ENCODE measurements at places on chromosomes 1 and 21. TPM values are rescaled to one million over a fixed set of nuclear protein-coding genes. Genes with fewer than 3 reads are reported as not detected.

DNA sequence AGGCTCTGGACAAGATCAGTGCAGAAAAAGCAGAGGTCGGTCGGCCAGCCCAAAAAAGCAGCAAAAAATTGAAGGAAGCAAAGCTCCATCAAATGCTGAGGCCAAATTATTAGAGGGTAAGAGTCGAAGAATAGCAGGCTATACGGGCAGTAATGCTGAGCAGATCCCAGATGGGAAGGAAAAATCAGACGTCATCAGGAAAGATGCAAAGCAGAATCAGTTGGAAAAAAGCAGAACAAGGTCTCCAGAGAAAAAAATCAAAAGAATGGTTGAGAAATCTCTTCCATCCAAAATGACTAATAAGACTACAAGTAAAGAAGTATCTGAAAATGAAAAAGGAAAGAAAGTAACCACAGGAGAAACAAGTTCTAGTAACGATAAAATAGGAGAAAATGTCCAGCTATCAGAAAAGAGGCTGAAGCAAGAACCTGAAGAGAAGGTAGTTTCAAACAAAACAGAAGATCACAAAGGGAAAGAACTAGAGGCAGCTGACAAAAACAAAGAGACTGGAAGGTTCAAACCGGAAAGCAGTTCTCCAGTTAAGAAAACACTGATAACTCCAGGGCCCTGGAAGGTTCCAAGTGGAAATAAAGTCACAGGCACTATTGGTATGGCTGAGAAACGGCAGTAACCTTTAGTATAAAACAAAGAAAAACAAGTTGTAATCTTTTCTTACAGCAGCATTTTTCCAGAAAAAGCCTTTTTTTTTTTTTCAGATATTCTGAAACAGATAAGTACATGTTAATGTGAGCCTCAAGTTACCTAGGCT is 75.7 kb downstream of the PHTF1 start:
- no peak for DNase-seq

GRCh38 chr1:57381426-57381825 is 42.4 kb downstream of the DAB1 start:
- DNase-seq = no peak

DNA sequence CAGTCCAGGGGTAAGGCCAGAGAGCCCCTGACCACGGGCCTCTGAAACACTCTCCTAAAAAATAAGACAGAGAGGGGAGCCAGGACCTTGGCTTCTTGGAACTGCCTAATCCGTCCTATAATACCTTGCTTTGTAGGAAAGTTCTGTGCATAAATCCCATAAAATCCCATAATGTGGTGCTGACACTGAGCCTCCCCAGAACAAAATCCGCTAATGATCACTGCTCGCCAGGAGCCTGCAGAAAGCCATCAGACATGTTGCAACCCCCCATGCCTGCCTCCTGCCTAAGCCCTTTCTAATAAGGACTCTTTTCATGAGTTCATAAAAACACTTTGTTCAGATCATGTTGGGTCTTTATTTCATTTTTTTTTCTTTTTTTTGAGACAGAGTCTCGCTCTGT is 9.3 kb upstream of the DHRS3 start:
- no peak for DNase-seq

DNA sequence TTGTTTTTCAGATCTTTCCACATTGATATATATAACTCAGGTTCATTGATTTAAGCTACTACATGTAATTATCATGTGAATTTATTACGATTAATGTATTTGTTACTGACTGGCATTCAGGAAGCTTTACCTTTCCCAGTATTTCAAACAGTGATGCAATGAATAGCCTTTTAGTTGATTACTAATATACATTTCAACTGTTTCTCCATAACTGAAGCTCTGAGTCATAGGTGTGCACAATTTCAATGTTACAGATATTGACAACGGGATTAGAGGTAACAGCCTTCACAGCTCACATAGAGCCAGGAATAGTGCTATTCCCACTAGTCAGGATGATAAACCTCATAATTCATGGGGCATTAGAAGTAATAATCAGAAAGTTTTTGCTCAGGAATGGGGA is 25.1 kb downstream of the RAVER2 start:
- DNase-seq = peak; percentile 65

DNA sequence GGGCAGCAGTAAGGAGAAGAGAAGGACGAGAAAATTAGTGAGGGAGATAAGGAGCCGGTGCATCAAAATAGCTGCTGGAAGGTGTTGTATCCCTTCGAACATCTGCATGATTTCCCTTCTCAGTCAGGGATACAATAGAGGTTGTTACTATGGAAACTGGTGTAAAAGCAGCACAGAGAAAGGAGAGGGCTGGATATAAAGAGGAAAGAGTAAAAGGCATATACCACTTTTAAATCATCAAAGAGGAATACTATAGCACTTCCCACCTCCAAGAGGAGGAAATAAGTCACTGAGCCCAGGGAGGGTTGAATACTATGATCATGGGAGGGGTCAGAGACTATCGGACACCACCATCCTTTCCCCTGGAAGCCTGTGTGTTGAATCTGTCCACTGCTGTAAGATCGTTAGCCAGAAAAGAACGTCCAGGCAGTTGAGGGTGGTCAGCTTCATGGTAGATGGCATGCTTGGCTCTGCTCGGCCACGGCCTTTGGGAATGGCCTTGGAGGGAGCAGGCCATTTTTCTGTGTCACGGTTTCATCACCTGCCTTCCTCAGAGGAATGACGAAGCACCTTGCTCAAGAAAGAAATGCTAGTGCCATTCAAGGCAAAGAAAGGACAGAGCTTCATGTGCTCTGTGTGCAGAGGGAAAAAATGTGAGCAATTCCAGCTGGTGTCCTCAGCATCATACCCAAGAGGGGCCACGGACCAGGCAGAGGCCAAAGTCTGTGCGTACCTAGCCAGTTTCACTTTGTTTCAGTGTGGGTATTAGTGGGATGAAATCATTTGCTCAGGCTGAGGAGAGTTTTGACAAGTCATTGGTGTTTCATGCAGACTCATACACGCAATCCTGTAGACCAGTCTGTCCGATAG is 64.2 kb downstream of the IRF2BP2 start:
- no peak for DNase-seq

- peak; percentile 48 for DNase-seq
These were observed 182.6 kb downstream of the VAV3 start for GRCh38 chr1:107782217-107782845.

DNA sequence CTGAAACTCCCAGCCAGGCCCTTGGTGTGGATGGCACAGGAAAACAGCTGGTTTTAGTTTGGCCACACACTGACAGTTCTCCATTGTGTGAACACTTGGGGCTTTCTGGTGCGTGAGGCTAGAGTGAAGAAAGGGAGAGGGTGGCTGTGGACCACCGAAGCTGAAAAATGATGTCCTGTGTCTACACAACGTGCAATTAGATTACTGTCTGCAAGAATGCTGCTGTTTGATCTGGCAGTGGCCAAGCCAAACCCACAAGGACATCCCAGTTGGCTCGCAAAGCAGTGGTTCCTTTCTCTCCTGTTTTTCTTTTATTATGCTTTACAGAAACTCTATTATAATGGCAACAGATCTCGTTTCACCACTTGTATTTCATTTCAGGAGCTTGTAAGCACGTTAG is 58.9 kb downstream of the ERG start:
- no peak for DNase-seq

DNA sequence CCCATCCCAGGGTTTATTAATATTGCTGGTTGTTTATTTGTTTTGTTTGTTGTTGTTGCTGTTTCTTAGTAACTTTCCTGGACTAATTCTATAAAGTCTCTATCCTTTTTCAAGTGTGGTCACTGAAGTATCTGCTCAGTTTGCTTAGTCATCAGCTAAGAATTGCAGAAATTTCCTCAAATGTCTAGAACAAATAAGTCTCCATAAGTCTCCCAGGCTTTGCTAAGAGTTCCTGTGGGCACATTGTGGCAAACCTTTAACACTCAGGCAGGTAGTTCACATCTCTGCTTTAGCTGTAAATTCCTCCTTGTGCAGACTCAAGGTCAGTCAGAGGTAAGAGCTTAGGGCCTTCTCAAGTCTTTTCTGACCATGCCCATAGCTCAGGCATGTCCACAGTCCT is 38.9 kb upstream of the C1orf185 start:
- DNase-seq = peak; percentile 89

DNA sequence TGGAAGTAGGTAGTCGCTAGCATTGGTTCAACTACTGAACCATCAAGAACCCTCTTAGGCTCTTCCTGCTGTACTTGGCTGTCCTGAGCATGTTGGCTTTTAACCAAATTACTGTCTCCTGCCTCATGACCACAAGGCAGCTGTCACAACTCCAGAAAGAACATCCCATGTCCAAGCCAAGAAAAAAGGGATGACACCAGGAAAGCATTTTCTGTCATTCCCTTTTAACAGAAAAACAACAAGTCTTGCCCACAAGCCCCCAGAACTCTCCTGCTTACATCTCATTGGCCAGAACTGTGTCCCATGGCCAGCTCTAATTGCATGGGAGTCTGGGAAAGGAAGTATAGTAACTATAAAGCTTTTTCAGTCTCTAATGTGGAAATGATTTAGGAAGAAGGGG is 2.4 kb upstream of the RNU5D-1 start:
- peak; percentile 25 for DNase-seq

GRCh38 chr21:46097336-46098293 is at the start of gene COL6A2:
Gene COL6A2 (plus strand): TSS chr21:46098112.
- no peak for DNase-seq

GRCh38 chr21:32197896-32198295 is 81.0 kb downstream of the MIS18A start:
- no peak for DNase-seq

- peak; percentile 85 for DNase-seq
These were observed 96.7 kb upstream of the HP1BP3 start for GRCh38 chr1:20883766-20884165.

- DNase-seq = no peak
These were observed 20.9 kb upstream of the LRP8 start for GRCh38 chr1:53348486-53349368.

- no peak for DNase-seq
These were observed 55.8 kb downstream of the SUSD4 start for GRCh38 chr1:223308136-223308535.

DNA sequence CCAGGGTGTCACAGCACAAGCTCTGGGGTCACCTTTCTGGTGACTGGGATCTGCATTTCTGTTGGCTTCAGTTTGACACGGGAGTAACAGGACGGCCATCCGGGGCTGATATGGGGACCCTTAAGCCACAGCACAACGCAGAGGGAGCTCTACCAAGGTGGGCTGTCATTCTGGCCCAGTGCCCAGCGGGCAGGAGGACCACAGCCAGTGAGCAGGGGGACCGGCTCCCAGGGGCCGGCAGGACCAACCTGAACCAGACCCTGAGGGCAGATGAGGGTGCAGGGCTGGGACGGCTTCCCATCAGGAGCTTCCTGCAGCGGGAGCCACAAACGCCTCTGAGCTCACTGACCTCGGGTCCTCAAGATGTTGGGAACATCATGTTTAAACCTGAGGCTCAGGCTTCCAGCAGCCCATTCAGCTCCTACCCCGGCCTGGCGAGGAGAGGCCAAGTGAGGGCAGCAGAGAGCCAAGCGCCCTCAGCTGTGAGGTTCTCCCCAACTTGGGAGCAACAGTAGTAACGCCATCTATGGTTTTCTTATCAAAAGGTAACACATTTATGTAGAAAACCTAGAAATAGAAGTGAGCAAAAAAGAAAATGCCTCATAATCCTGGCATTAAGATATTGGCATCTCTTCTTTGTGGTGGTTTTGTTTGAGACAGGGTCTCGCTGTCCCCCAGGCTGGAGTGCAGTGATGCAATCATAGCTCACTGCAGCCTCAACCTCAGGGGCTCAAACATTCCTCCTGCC is 26.8 kb downstream of the TMEM201 start:
- DNase-seq = peak; percentile 46

GRCh38 chr1:200262326-200262965 is 147.4 kb downstream of the ZNF281 start:
- DNase-seq = no peak

- DNase-seq = no peak
These were observed 87.1 kb upstream of the ROR1 start for GRCh38 chr1:63686696-63687095.

DNA sequence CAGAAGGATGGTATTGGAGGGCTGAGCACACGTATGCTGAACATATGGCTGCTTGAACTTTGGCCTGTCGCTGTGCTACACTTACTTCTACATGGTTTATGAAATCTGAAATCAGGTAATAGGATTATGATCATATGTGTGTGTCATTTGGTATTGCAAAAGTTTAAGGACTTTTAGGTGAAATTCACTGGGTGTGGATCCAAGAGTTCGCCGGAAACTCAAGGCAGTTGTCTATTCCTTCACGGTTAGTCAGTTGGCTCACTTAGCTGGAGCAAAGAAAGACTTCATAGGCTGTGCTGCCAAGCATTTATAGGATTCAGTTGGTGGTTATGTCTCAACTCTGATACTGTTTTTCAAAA is 927 bp downstream of the UAP1 start:
- DNase-seq = peak; percentile 81

- DNase-seq = peak; percentile 45
These were observed 25.2 kb downstream of the IL12RB2 start for GRCh38 chr1:67332653-67333529.

- DNase-seq = no peak
These were observed 113.1 kb downstream of the ATP5PO start for GRCh38 chr21:33802481-33802880.

DNA sequence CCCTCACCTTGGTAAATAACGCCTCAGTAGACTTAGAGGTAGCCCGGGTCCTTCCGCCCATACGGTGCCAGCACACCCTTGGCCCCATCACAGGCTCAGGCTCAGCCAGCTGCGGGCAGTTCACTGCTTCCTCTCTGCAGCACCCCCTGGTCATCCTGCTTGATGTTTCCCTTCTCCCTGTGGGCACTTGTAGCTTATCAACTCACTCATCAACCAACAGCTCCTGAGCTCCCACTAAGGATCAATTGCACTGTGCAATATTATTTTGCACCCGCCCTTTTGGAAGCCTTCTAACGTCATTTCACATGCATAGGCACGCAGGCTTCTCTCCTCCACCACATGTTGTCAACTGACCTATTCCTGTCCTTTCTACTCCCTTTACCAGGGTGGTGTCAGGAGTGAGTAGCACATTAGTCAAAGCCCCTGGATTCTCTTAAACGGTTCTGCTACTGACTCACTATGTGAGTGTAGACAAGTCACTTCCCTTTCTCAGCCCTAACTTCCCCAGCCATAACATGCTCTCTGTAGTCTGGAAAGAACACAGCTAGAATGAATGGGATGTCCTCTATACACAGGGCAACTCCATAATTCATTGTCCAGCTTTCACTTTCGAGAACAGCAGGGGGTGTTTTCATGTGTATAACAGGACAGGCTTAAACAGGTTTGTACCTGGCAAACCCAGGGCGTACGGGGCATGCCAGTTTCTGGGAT is 47.1 kb upstream of the IRF2BP2 start:
- DNase-seq = peak; percentile 100

Gene CBR3
- total RNA-seq = 0.38 TPM

Gene SHE
- under 0.01 TPM for total RNA-seq

Gene MSTO1
- total RNA-seq = 69.0 TPM

Gene CLDN14
- total RNA-seq = not detected

Gene MCOLN3
- 2.4 TPM for total RNA-seq

Gene C21orf58
- 0.77 TPM for total RNA-seq

Gene INKA2
- total RNA-seq = 6.0 TPM

Gene TPTE
- total RNA-seq = not detected

Gene IFI44L
- total RNA-seq = 0.13 TPM

Gene CA14
- not detected for total RNA-seq

Gene INSRR
- not detected for total RNA-seq
